Regular cardiac myocyte (primary cell): ENCODE measurements at places on chromosomes 1 and 21. TPM values are rescaled to one million over a fixed set of nuclear protein-coding genes. Genes with fewer than 3 reads are reported as not detected.

DNAJC28 gene
- total RNA-seq = 1.7 and 2.0 TPM in 2 replicates

RIPPLY3 gene
- total RNA-seq = not detected in 2 replicates

WDR77 gene
- total RNA-seq = 35.2 and 76.5 TPM in 2 replicates

TEX38 gene
- not detected in 2 replicates for total RNA-seq

SWT1 gene
- 2.7 and 8.7 TPM in 2 replicates for total RNA-seq

BEND5 gene
- total RNA-seq = under 0.01 and 0.28 TPM in 2 replicates

FNBP1L gene
- 10.5 and 22.0 TPM in 2 replicates for total RNA-seq

TMIGD3 gene
- not detected in 2 replicates for total RNA-seq

WASF2 gene
- 13.5 and 14.2 TPM in 2 replicates for total RNA-seq

A3GALT2 gene
- 0.28 TPM in 1 of 2 replicates, not detected in the other for total RNA-seq

PYCR2 gene
- 38.6 and 48.1 TPM in 2 replicates for total RNA-seq

COL18A1 gene
- 52.7 and 56.4 TPM in 2 replicates for total RNA-seq

TAS1R3 gene
- total RNA-seq = under 0.01 TPM in 2 replicates

AADACL4 gene
- total RNA-seq = under 0.01 TPM in 1 of 2 replicates, not detected in the other

FAM151A gene
- not detected in 2 replicates for total RNA-seq

PLXNA2 gene
- 3.4 and 8.4 TPM in 2 replicates for total RNA-seq

SLC25A33 gene
- total RNA-seq = 6.2 and 9.4 TPM in 2 replicates

PRR9 gene
- total RNA-seq = not detected in 2 replicates

TTC24 gene
- not detected in 2 replicates for total RNA-seq

GUCA2A gene
- not detected in 2 replicates for total RNA-seq

SRGAP2B gene
- 57.1 and 86.5 TPM in 2 replicates for total RNA-seq

OLFM3 gene
- total RNA-seq = not detected in 2 replicates

PRKCZ gene
- 3.3 and 3.7 TPM in 2 replicates for total RNA-seq

FAM167B gene
- 0.38 and 2.0 TPM in 2 replicates for total RNA-seq

FRRS1 gene
- total RNA-seq = 20.7 and 39.2 TPM in 2 replicates

NID1 gene
- total RNA-seq = 59.6 and 96.4 TPM in 2 replicates

PTAFR gene
- total RNA-seq = under 0.01 TPM in 2 replicates

SAMSN1 gene
- not detected in 2 replicates for total RNA-seq

ZNF593OS gene
- total RNA-seq = 0.28 TPM in 1 of 2 replicates, not detected in the other

SH2D5 gene
- 4.0 and 10.7 TPM in 2 replicates for total RNA-seq

HOOK1 gene
- total RNA-seq = under 0.01 TPM in 2 replicates

ALX3 gene
- total RNA-seq = not detected in 2 replicates

GSTM5 gene
- total RNA-seq = 0.19 and 3.9 TPM in 2 replicates

SLC6A17 gene
- 0.28 and 0.96 TPM in 2 replicates for total RNA-seq

FCGR3B gene
- not detected in 2 replicates for total RNA-seq

PTCH2 gene
- under 0.01 TPM in 2 replicates for total RNA-seq

SMG7 gene
- total RNA-seq = 22.0 and 67.1 TPM in 2 replicates

DTL gene
- 3.7 and 31.8 TPM in 2 replicates for total RNA-seq

BGLAP gene
- total RNA-seq = under 0.01 and 0.85 TPM in 2 replicates

SPRR4 gene
- not detected in 2 replicates for total RNA-seq

ADAM30 gene
- not detected in 2 replicates for total RNA-seq

DENND2C gene
- 1.5 and 3.7 TPM in 2 replicates for total RNA-seq

NUP210L gene
- under 0.01 and 0.28 TPM in 2 replicates for total RNA-seq

TNNT2 gene
- not detected in 2 replicates for total RNA-seq

PIGP gene
- 4.2 and 5.4 TPM in 2 replicates for total RNA-seq

ITLN2 gene
- total RNA-seq = 1.4 TPM in 1 of 2 replicates, not detected in the other
